A549 treated with CpdA at 1 μM for 4 hours (cell line): ENCODE measurements at places on chromosomes 5 and 9. TPM values are rescaled to one million over a fixed set of nuclear protein-coding genes. Genes with fewer than 3 reads are reported as not detected.

The DOCK2 gene
- total RNA-seq: 2.1 to 4.2 TPM (median 2.8 TPM) in 5 replicates

The FAM78A gene
- 0.23 to 1.1 TPM (median 0.52 TPM) in 5 replicates for total RNA-seq

The CAMK2A gene
- 0.87 to 1.4 TPM (median 1.1 TPM) in 5 replicates for total RNA-seq

The FOXD4L3 gene
- total RNA-seq: 0.06 to 0.24 TPM (median 0.14 TPM) in 3 of 5 replicates, not detected in the others

The SNCAIP gene
- total RNA-seq: 0.05 TPM in 1 of 5 replicates, not detected in the others

The NR2F1-AS1 gene
- total RNA-seq: 2.8 to 4.8 TPM (median 3.8 TPM) in 5 replicates

The CAMK4 gene
- 0.01 to 0.13 TPM (median 0.09 TPM) in 3 of 5 replicates, not detected in the others for total RNA-seq

The NPR2 gene
- total RNA-seq: 3.5 to 6.7 TPM (median 6.4 TPM) in 5 replicates

The TRIM36 gene
- total RNA-seq: 1.5 to 1.7 TPM (median 1.7 TPM) in 5 replicates

The SMU1 gene
- total RNA-seq: 19.6 to 23.6 TPM (median 20.2 TPM) in 5 replicates

The IL9 gene
- total RNA-seq: not detected in 5 replicates

The OTP gene
- 0.06 to 0.14 TPM (median 0.10 TPM) in 4 of 5 replicates, not detected in the other for total RNA-seq

The GDA gene
- 1.1 to 1.7 TPM (median 1.2 TPM) in 5 replicates for total RNA-seq

The CATSPER3 gene
- 0.21 to 0.59 TPM (median 0.41 TPM) in 5 replicates for total RNA-seq

The PLEKHG4B gene
- 0.64 to 0.94 TPM (median 0.69 TPM) in 5 replicates for total RNA-seq

The PPIC gene
- 16.2 to 18.8 TPM (median 16.6 TPM) in 5 replicates for total RNA-seq

The TBC1D9B gene
- total RNA-seq: 56.1 to 69.8 TPM (median 59.9 TPM) in 5 replicates

The PLAA gene
- 31.3 to 44.3 TPM (median 32.1 TPM) in 5 replicates for total RNA-seq

The EMB gene
- 4.6 to 7.5 TPM (median 5.6 TPM) in 5 replicates for total RNA-seq

The CRHBP gene
- total RNA-seq: 0.06 to 0.33 TPM (median 0.21 TPM) in 5 replicates

The CDC25C gene
- 10.5 to 13.4 TPM (median 12.5 TPM) in 5 replicates for total RNA-seq

The GAPT gene
- total RNA-seq: not detected in 5 replicates

The HMMR gene
- total RNA-seq: 23.3 to 36.2 TPM (median 26.7 TPM) in 5 replicates

The ACTBL2 gene
- 0.05 TPM in 1 of 5 replicates, not detected in the others for total RNA-seq

The SPACA9 gene
- 2.9 to 5.4 TPM (median 4.6 TPM) in 5 replicates for total RNA-seq

The SLC6A3 gene
- total RNA-seq: 0.05 to 0.14 TPM (median 0.08 TPM) in 5 replicates

The PCDHGB4 gene
- 0.66 to 1.0 TPM (median 0.73 TPM) in 5 replicates for total RNA-seq

The C8G gene
- 0.54 to 1.9 TPM (median 1.2 TPM) in 5 replicates for total RNA-seq

The ENDOG gene
- 13.5 to 31.4 TPM (median 28.3 TPM) in 5 replicates for total RNA-seq

The IGFBPL1 gene
- total RNA-seq: 2.3 to 3.6 TPM (median 3.1 TPM) in 5 replicates

The SPATA31A3 gene
- not detected in 5 replicates for total RNA-seq

The ENTPD8 gene
- total RNA-seq: 0.21 to 0.52 TPM (median 0.28 TPM) in 5 replicates

The SOHLH1 gene
- total RNA-seq: 0.07 to 0.09 TPM in 2 of 5 replicates, not detected in the others

The PSMB7 gene
- total RNA-seq: 305 to 358 TPM (median 337 TPM) in 5 replicates

The ANXA6 gene
- 36.9 to 44.2 TPM (median 43.0 TPM) in 5 replicates for total RNA-seq

The GM2A gene
- total RNA-seq: 15.4 to 17.9 TPM (median 16.2 TPM) in 5 replicates

The BTNL8 gene
- total RNA-seq: not detected in 5 replicates

The DOLPP1 gene
- total RNA-seq: 20.4 to 23.4 TPM (median 21.3 TPM) in 5 replicates

The PCDHAC1 gene
- total RNA-seq: 1.1 to 1.4 TPM (median 1.2 TPM) in 5 replicates

The PCDHB5 gene
- 1.2 to 1.9 TPM (median 1.5 TPM) in 5 replicates for total RNA-seq

The C7 gene
- total RNA-seq: not detected in 5 replicates

The FGF1 gene
- 0.13 to 1.3 TPM (median 0.32 TPM) in 5 replicates for total RNA-seq

The NUTM2G gene
- total RNA-seq: not detected in 5 replicates

The GALT gene
- 15.3 to 21.3 TPM (median 18.6 TPM) in 5 replicates for total RNA-seq

The CXXC5 gene
- 19.6 to 27.7 TPM (median 26.3 TPM) in 5 replicates for total RNA-seq

The ADAMTS19 gene
- total RNA-seq: not detected in 5 replicates
